Left lung (tissue), 14 donors: ENCODE measurements at places on chromosomes 1 and 21.

GRCh38 chr1:113630340-113631327 is 128.7 kb downstream of the PHTF1 start:
- no peaks in the 10 kb centered on the region for H3K27me3 ChIP-seq
- H3K4me3 ChIP-seq: no peak overlapping the region
- H3K4me1 ChIP-seq: no peaks in the 10 kb centered on the region
- no peak overlapping the region for H3K27ac ChIP-seq
- no peaks in the 10 kb centered on the region for H3K36me3 ChIP-seq
- no peak for DNase-seq

GRCh38 chr1:119006406-119007279 is 18.5 kb upstream of the TBX15 start:
- H3K4me1 ChIP-seq: peaks cover 6% of the 10 kb centered on the region
- no peaks in the 10 kb centered on the region for H3K36me3 ChIP-seq
- DNase-seq: no peak
- H3K27ac ChIP-seq: no peak overlapping the region
- no peak overlapping the region for H3K4me3 ChIP-seq

DNA sequence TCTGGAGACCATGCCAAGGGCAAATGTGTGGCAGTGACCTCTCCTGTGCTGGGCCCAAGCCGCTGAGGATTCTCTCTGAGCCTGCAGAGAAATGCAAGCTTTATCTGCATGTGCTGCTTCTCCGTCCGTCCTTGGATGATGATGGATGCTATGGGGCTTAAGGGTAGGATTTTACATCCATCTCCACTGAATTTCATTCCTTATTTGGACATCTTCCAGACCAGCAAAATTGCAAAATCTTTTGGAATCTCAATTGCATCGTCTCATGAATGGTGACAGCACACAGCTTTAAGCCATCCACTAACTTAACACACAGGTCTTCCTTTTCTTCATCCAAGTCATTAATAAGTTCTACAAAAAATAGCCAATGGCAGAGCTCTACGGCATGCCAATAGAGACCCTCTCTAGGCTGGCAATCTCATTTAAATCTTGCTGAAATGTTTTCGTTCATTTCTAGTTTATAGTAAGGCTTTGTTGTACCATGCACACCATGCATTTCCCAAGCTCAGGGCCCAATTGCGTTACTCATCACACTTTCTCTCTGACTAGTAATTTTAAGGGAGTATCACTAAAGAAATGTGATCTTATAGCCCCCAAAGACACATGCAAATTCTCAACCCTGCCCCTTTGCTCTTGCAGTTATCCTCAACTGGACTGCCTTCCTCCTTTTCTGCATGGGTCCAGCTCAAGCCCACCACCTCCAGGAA is 11.1 kb downstream of the BATF3 start:
- H3K27me3 ChIP-seq: no peaks in the 10 kb centered on the region
- H3K36me3 ChIP-seq: no peaks in the 10 kb centered on the region
- H3K4me1 ChIP-seq: peaks cover 3% of the 10 kb centered on the region
- H3K27ac ChIP-seq: no peak overlapping the region
- no peak for DNase-seq

- peaks cover 30% of the 10 kb centered on the region for H3K4me1 ChIP-seq
- H3K36me3 ChIP-seq: no peaks in the 10 kb centered on the region
- peak overlapping the region; percentile 37 for H3K27ac ChIP-seq
- H3K27me3 ChIP-seq: no peaks in the 10 kb centered on the region
These were observed 18.9 kb upstream of the SLC26A9 start for GRCh38 chr1:205961991-205962820.

DNA sequence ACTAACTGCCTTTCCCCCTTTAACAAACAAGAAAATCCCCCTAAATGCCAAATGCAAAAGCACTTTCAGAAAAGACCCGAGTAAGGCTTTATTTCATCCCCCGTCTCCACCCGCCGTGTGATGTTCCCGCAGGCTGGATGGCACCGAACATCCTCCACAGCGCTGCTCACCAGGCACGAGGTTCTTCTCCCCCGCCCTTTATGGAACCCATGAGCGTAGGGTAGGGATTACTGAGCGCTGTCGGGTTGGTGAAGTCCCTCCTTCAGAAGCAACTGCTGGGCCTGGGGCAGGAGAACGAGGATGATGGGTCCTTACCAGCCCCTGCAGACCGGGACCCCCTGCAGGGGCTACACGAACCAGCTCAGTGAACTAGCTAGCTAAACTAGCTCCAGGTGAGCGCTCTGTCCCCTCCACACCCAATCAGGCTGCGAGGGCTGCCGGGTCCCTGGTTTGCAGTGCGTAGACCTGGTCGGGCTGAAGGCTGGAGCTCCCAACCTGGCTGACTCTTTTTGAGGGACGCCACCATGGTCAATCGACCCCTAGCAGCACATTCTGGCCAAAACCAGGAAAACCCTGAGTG is 80.4 kb downstream of the ITPKB start:
- peaks cover 99% of the 10 kb centered on the region for H3K4me1 ChIP-seq
- H3K4me3 ChIP-seq: no peak overlapping the region
- no peaks in the 10 kb centered on the region for H3K36me3 ChIP-seq
- no peak for DNase-seq
- H3K27ac ChIP-seq: no peak overlapping the region

- no peaks in the 10 kb centered on the region for H3K4me1 ChIP-seq
- H3K4me3 ChIP-seq: no peak overlapping the region
- H3K27ac ChIP-seq: no peak overlapping the region
These were observed 83.9 kb upstream of the GJB5 start for GRCh38 chr1:34670982-34671381.
